Activated CD8-positive, alpha-beta memory T cell treated with anti-CD3 and anti-CD28 coated beads for 1 hour (primary cell): ENCODE measurements at places on chromosomes 2 and 18.

- no peak for DNase-seq
Observed at GRCh38 chr2:223487214-223487846, 114.8 kb downstream of the SCG2 start.

- DNase-seq: no peak
Observed at GRCh38 chr2:183495589-183496267, 371.5 kb downstream of the NUP35 start.

GRCh38 chr18:44774191-44774590 is 93.5 kb downstream of the SETBP1 start:
- no peak for DNase-seq

DNA sequence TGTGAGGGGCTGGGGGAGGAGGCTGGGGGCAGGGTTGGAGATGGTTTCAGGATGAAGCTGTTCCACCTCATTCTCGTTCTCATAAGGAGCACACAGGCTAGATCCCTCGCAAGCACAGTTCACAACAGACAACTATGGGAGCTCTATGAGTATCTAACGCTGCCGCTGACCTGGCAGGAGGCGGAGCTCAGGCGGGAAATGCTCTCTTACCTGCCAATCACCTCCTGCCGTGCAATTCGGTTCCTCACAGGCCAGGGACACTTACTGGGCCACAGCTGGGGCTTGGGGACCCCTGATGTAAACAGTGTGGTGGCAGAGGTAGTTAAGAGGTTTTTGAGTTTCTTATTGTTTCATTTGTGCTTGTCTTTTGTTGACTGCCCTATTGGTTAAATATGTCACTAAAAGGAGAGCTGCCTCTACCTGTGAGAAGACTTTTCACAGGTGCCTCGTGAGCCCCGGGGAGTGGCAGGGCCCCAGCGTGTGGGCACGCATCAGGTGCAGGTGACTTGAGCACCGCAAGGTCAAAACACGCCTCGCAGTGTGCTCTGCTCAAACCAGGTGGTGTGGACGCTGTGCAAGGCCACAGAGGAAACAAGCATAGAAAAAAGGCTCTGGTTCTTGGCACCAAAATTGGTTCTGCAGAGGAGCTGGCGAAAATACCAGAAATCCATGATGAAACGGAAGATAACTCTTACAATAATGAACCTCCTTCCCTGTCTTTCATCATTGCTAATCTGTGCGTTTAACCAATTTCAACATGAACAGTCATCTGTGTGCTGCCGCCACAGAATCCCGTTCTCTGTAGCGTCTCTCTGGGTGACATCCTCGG is 10.2 kb downstream of the MLPH start:
- DNase-seq: no peak
